ENCODE measurements at places on chromosomes 11 and 22.
A peak's percentile ranks its signal among the peaks of the same experiment; 100 is the strongest.

- DNase-seq, result no peak
These were observed 7.2 kb downstream of the CHKA start for GRCh38 chr11:68113986-68114385.

DNA sequence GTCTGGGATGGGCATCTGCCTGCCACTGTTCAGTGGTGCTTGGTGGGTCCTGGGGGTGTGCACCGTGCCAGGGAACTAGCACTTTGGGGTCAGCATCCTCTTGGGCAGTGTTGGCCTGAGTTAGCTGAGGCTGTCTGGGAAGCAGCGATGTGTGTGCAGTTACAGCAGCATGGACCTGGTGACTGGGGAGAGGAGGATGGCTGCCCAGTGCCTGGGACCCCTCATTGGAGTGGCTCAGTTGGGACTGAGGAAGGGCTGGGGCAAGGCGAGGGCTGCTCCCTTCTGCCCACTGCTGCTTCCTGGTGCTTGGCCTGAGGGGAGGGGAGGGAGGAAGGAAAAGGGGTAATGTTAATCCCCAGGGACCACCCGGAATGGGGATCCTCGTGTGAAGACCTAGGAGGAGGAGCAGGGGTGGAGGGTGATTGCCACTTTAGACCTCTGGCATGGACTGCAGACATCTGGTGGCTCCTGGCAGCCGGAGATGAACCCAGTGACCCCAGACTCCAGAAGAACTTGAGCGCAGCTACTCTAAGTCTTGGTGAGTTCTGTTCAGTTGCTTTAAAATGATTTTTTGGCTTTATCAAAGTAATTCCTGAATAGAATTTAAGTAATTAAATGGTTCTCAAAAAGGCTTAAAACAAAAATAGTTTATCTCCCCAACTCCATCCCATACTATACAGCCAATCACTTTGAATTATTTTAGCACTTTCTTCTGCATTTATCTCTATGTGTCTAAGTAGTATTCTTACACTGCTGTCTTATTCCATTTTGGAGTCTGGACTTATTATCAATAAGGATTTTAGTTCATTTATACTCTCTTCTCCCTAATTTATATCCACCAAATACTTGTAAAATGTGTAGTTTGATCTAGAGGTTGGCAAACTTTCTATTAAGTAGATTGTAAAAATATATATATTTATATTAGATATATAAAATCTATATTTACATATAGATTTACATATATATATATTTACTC is 15.4 kb upstream of the TMEM191C start:
- peak; percentile 30 for DNase-seq

DNA sequence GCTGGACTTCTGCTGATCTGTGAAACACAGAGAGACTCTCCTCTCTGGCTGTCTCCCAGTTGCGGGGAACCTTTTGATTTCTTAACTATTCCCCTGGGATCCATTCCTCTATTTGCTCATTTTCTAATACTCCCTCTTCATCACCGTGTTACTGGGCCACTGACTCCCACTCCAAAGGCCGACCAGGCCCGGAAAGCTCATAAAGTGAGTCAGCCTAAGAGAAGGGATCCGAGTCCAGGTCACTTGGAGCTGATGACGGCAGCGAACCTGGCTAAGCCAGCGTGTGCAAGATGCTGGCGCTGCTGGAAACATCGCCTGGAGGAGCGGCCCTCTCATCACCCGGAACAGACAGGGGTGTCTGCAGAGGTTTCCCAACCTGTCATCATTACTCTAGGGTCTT is 112.8 kb downstream of the FBXO7 start:
- no peak for DNase-seq

DNA sequence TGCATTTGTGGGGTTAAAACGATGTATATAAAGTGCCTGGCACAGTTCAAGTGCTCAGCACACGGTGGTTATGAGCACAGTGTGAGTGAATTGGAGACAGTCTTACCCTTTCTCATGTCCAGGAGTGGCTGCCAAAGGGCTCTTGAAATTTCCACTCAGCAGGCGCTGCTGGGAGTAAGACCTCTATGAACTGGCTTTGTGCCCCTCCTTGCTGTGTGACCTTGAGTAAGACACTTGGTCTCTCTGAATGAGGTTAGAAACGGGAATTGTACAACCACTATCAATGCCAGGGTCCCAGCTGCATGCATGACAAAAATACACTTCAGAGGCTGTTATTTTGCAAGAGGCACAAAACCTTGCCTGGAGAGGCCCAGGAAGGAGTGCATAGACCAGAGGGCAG is 86.6 kb downstream of the TSPAN18 start:
- peak; percentile 57 for DNase-seq

- DNase-seq, result peak; percentile 96
These were observed at the start of gene COX8A for GRCh38 chr11:63974259-63975143. TSS of gene COX8A (plus strand) at chr11:63974620. CDS start at chr11:63974681, 61 bp downstream.

DNA sequence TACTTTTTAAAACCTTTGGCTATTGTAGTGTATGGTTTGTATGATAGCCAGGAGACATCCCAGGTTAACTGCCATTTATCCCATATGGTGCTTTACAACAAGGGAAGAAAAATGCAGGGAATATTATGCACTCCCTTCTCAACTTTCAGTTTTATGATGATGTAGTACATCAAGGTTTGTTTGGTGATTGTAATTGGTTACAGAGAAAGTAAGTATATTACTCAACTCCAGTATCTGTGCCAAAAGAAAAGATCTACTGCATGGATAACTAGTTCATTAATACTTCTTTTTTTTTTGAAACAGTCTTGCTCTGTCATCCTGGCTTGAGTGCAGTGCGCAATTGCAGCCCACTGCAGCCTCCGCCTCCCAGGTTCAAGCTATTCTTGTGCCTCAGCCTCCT is 65.3 kb downstream of the BCL2L13 start:
- DNase-seq, result no peak

Measured in upper lobe of right lung (tissue), 1 donor.